ENCODE measurements at places on chromosomes 3 and 15.

DNA sequence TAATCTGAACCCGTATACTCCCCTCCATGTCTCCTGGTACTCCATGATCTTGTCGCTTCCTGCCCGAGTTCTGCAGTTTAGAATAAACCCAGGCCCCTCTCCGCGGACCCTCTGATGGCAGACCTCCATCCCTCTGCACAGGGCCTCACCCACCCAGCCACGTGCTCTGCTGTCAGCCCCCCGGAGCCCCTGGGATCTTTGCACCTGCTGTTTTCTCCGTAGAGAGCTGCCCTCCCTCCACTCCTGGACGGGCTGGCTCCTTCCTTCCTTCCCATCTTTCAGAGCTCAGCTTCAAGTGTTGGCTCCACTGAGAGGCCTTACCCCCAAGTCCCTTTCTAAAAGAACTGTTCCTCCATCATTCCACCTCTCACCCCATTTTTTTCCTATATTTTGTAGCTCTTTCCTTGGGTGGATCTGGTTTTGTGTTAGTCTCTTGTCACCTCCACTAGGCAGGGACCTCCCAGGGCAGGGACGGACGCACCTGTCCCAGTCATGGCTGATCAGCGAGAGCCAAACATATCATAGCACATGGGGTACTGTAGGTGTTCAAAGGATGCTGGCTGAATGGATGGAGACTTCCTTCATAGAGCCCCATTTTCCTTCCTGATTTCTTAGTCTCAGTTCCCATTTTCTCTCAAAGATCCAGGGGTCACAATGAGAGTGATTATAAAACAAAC is 106.6 kb downstream of the VGLL4 start:
- no peak for DNase-seq

- DNase-seq, result peak; percentile 52
Observed at GRCh38 chr15:101490408-101490891, 943 bp upstream of the PCSK6 start.

DNA sequence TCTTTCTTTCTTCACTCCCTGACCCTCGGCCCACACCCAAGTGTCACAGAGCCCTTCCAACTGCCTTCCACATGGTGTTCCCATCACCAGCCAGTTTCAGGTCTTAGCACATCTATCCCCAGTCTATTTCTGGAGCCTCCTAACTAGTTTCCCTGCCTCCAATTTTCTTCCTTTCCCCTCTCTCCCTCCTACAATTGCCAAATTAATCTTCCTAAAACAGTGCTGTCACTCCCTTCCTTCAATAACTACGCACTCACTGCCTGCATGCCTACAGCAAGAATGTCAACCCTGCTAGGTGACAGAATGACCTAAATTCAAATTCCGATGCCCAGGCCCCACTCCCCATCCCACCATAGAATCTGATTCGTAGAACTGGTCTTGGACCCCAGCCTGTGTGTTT is 36.1 kb upstream of the CA12 start:
- DNase-seq, result peak; percentile 42

- no peak for DNase-seq
Observed at GRCh38 chr3:195151866-195152541, 119.0 kb downstream of the XXYLT1 start.

GRCh38 chr3:59563966-59564365 is 514.1 kb upstream of the CFAP20DC start:
- DNase-seq, result no peak

DNA sequence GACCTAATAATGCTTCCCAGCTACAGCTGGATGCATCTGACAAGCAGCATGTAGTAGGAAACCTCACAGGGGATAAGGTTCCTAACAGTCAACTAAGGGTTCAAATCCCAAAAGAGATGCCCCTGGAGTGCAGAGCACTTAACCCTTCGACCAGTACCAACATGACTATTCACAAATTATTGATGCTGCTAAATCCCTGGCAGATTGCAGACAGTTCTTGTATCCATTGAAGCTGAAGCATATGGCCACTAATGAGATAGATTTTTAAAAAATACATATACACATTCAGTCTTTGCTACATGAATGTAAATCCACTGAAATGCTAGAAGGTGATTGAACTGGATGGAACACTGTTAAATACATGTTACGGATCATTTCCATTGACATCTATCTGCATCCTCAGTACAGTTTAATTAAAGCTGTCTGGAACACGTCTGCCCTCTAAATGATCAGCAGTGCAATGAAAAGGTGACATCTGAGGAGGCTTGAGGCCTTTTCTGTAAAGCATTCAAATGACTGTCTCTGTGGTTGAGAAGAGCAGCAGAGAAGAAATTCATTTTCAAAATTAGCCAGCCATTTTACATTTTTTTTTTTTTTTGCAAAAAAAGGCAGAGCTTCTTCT is 19.5 kb upstream of the NANOGP8 start:
- DNase-seq, result no peak

DNA sequence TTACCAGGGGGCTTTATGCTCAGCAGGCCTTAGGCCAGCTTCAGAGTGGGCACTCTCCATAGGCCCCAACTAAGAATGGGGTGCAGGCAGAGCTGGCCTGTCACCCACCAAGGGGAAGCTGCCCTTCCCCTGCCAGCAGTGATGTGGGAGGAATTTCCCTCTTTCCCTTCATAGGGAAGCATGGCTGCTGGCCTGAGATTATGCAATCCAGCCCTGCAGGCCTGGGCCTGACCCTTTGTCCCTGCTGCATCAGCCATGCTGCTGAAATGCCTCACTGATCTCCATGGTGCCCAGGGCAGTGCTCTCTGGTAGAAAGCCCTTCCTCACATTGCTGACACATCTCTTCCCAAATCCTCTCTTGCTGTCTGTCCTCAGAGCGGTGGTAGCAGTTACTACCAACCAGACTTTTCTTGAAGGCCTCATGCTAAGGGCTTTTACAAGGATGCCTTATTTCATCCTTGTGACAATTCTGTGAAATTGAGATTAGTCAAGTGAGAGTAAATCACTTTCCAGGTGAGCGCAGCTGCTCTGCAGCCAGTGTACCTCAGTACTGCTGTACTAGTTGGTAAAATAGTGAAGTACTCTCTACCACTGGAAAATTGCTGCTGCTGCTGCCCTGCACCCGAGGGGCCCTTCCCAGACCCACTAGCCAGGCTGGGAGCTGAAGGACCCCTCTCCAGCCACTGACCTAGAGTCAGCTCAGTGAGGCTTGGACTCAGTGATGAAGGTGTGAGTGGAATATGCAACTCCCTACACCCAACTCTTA is 33.8 kb downstream of the MRAS start:
- peak; percentile 88 for DNase-seq

DNA sequence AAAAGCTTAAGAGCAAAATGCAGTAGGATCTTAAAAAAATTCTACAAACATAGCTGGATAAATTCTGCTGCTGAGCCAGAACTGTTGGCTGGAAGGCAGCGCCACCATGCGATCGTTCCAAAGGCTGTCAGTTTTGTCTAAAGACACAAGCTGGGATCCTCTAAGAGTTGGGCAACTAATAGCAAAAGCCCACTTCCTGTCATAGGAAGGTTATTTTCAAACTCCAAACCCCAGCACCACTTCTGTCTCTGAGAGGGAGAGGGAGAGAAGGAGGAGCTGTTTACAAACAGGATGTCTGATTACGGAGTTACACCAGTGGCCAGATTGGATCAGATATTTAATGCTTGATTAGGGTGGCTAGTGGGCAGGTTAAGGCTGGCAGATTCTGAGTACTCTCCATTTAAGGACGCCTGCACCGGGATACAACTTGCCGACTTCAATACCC is 44.0 kb downstream of the EIF4E3 start:
- peak; percentile 70 for DNase-seq

DNA sequence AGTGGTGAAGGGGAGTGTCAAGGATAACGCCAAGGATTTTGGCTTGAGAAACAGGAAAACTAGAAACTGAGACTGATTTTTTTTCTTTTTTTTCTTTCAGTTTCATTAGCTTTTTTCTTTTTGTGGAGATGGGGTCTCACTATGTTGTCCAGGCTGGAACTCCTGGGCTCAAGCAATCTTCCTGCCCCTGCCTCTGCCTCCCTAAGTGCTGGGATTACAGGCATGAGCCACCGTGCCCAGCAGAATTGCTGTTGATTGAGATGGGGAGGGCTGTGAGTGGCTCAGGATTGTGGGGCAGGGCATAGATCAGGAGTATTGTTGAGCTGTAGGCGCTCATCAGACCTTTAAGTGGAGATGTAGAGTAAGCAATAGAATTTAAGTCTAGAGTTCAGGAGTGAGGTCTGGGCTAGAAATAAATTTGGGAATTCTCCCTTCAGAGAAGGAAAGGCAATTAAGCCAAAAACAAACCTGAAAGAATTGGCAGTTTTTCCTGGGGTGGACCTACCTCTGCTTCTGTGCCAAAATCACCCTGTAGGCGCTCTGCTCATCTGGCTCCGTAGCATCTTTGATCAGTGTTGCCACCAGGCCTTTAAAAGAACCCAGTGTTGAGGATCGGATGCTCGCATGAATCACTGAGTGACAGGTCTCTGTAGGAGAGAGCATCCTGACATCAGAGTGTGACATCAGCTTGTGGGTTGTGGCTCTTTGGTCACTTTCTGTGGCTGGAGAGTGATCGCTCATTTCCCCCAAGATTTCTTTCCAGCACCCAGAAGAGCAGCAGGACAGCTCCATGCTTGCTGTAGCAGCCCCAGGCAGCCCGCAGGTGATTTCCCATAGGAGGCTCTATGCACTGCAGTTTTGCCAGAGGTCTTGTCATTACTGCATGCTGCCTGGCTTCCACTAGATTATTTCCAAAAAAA is 15.8 kb downstream of the ABHD17C start:
- no peak for DNase-seq

GRCh38 chr3:212432-212831 is 15.9 kb downstream of the CHL1 start:
- no peak for DNase-seq

GRCh38 chr15:48680841-48681240 is 35.3 kb upstream of the FBN1 start:
- DNase-seq, result no peak

DNA sequence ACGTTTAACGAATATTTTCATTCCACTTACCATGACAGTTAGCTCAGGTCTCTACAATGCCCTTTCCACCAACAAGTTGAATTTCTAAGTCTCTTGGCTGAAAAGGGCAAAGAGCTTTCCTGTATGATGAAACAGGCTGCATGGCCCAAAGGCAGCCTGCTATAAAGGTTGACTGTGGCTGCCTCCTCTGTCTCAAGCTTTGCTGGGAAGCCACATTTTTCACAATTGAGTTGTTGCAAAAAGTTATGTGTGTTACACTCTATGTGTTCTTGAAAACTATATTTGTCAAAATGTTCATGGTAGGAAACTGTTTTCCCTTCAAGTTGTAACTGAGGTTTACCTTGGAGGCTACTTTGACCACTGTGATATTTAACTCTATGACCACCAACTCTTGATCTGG is 49.5 kb downstream of the DZIP1L start:
- DNase-seq, result no peak

DNA sequence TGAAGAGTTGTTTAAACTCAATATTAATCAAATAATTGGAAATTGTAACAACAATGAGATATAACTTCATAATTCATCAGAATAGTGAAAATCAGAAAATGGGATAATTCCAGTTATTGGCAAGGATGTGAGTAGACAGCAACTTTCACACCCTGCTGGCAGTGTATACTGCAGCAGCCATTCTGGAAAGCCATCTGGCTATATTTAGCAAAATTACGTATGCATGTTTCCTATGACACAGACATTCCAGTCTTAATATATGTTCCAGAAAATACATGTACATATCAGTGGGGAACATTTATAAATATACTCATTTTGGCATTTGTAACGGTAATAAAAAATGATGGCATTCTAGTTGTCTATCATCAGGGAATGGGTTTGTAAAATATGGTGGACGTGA is 564.1 kb downstream of the GBE1 start:
- no peak for DNase-seq

DNA sequence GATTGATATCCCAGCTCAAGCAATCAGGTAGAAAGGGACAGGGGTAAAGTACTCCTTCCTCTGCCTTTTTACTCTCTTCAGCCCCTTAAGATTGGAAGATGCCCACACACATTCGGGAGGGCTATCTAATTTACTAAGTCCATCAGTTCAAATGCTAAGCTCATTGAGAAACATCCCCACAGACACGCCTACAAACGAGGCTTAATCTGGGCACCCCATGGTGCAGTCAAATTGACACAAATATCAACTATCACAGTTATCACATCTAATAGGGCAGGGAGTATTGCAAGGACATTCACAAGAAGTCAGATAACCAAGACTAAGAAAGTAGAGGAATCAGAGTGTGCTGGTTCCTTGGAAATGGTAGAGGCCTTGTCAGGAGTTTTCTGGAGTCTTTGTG is 437.8 kb upstream of the AZI2 start:
- DNase-seq, result no peak

DNA sequence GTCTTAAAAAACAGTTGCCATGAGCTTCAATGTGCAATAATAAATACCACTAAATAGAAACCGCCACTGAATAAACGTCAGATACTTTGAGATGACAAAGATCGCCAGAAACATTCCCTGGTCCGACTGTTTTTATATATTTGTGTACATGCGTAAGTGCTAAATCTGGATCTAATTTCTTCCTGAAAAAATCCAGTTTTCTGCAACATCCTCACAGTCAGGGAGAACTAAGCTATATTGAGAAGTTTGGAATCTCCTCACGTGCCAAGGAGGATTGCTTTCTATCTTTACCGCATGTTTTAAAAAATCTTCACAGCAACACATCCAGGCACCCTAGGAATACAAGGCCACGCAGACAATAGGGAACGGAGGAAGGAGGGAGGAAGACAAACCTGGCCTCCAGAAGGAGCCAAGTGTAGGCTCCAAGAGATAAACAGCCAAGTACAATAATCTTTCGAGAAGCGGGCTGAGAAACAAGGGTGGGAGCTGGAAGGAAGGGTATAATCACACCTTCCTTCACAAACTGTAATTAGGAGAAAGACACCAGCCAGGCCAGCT is 5.7 kb downstream of the VGLL4 start:
- no peak for DNase-seq

DNA sequence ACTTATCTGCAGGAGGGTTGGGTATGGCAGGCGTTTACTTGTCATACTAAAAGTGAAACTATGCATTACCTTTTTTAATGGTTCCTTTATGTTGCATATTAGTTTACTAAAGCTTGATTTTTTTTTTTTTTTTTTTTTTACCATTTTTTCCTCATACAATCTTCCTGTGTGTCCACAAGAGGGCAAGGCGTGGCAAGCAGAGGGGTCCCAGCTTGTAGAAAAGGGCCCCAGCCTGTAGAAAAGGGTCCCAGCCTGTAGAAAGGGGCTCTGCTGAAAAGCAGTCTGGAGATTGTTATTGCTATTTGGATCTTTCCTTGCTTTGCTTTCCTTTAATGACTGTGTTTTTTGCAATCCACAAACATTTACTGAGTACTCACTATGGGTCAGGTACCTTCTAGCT is 21.9 kb downstream of the MKRN2 start:
- DNase-seq, result no peak

All from right atrium auricular region (tissue), 2 donors.